Stimulated activated CD4-positive, alpha-beta T cell treated with anti-CD3 and anti-CD28 coated beads, Interleukin-12 subunit alpha, Interleukin-12 subunit beta, amount 100 ng/mL, for 24 hours (primary cell): ENCODE measurements at places on chromosomes 5 and 9.

DNA sequence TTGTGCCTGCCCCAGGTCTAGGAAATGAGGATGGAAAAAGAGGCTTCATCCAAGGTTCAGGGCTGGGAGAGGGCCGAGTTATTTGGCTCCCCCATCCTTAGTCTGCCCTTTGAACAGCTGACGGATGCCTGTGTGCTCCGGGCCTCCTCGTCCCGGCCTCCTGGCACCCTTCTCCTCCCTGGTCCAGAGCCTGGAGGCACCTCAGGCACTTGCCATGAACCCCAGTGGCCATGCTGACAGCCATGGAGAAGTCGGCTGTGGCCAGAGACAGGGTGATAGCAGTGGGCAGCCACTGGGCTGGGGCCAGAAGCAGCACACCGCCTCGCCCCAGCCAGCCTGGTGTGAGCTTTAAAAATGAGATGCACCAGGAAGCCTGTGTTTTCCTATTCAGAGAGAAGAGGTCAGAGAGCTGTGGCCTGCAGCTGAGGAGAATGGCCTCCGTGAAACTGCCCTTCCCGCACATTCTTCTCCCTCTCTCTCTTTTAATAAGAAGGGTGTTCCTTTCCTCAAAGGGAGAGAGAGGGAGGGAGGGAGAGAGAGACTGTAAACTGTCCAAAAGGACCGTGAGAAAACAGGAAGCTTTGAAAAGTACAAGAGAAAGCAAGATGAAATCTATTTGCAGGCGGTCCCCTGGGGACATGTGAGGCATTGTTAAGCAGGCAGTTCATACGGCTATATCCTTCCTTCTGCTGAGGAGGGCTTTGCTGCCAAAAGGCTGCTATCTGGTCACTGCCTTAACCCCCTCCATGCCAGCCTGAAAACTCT lies 55.3 kb downstream of the ZNF366 start:
- no peak for DNase-seq

- no peak for DNase-seq
These were observed 2.9 kb upstream of the MYOZ3 start for GRCh38 chr5:150658121-150658520.

DNA sequence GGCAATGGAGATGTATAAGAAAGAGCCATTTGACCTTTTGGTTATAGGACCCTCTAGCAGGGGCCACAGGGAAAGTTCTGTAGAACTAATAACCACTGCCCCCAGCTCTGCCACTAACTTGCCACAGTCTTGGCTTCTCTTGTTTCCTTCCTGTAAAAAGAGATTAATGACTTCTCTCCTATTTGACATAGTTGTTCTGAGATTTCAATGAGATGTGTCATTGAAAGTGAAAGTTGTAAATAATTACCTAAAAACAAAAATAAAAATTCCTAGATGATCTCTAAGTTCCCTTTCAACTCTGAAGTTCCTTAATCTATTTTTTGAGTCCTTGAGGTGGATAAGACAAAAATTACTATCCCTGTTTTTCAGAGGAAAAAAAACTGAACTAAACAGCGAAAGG lies 1.4 kb upstream of the KIF12 start:
- DNase-seq: no peak

DNA sequence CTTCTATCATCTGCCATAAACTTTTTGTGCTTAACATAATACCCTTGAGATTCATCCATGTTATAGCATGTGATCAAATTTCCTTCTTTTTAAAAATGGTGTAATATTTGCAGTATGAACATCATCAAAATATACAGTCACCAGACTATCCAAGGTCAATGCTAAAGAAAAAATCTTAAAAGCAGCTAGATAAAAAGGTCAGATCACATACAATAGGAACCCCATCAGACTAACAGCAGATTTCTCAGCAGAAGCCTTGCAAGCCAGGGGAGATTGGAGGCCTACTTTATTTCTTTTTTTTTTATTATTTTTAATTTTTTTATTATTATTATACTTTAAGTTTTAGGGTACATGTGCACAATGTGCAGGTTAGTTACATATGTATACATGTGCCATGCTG lies 37.2 kb downstream of the FAM170A start:
- no peak for DNase-seq

GRCh38 chr5:116209166-116209565 lies 124.3 kb downstream of the COMMD10 start:
- no peak for DNase-seq
